Activated CD4-positive, alpha-beta memory T cell treated with anti-CD3 and anti-CD28 coated beads for 36 hours (primary cell): ENCODE measurements at places on chromosomes 6 and 20.

DNA sequence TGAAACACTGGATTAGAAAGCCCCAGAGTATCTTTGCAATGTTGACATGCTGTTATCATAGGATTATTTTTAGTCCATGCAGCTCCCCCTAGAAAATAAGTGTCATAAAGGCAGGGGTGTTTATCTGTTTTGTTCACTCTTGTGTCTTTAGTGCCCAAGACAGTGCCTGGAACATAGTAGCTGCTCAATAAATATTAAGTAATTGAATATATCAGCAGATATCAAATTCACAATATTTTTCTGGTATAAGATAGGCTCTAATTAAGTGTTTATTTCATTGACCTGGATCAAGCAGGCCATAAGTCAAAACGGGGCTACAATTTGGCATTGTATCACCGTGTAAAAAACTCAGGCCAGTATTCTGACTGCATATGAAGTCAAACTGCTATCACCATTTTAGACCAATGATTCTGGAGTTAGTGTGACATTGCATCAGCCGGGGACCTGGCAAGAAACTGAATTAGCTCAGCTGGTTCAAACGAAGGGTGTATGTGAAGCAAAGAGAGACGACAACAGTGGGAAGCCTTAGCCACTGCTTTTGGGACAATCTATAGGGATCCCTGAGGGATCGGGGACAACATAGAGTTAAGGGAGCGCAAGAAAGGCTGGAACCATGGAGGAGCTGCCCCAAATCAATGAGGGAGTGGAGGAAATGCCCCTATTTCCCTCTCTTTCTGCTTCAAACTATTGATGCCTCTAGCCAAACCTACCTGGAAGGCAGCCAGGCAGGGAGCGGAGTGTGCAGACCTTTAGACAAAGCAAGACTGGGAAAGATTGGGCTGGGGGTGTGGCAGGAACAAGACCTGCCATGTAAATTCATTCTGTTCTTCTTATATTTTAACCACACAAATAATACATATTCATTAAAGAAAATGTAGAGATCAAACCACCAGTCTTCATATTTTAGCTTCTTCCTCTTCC is 112.2 kb downstream of the PLEKHG1 start:
- DNase-seq = no peak

- DNase-seq = no peak
Observed at GRCh38 chr6:136751991-136752390, 40.3 kb downstream of the MAP3K5 start.

- peak; percentile 61 for DNase-seq
Observed at GRCh38 chr20:51402201-51402600, 140.3 kb downstream of the NFATC2 start.

- no peak for DNase-seq
Observed at GRCh38 chr20:22575087-22575721, 9.2 kb downstream of the FOXA2 start.

- peak; percentile 48 for DNase-seq
Observed at GRCh38 chr6:158068893-158069799, 87.5 kb downstream of the SYNJ2 start.

DNA sequence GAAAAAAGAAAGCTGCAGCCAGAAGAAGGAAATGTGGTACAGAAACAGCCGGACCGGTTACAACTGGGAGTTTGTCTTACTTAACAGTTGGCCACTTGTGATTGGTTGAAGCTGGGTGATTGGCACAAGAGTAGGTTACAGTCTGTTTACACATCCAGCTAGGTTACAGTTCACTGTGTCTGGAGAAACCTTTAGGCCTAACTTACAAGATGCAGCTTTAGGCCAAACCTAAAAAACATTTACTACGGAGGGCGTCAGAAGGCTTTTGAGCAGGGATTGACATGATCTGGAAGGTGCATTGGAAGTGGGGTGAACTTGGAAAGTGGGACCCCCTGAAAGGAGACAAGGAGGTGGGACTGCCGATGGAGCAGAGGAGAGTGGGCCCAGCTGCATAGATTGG is 122.3 kb downstream of the BANF2 start:
- no peak for DNase-seq

DNA sequence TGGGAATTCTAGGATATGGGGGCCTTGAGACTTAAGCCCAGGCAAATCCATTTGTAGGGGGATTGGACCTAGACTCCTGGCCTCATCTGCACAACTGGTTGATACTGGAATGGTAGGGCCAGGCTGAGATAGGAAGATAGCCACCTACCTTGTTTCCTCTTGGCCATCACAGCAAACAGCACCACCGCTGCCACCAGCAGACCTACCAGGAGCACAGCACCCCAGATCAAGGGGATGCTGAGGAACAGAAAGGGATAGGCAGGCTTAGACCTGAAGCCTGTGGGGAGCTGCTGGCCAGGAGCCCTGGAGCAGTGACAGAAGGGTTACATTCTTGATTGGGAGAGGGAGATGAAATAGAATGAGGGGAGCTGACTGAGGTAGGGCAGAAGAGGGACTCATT is 3.5 kb downstream of the TREML1 start:
- no peak for DNase-seq

DNA sequence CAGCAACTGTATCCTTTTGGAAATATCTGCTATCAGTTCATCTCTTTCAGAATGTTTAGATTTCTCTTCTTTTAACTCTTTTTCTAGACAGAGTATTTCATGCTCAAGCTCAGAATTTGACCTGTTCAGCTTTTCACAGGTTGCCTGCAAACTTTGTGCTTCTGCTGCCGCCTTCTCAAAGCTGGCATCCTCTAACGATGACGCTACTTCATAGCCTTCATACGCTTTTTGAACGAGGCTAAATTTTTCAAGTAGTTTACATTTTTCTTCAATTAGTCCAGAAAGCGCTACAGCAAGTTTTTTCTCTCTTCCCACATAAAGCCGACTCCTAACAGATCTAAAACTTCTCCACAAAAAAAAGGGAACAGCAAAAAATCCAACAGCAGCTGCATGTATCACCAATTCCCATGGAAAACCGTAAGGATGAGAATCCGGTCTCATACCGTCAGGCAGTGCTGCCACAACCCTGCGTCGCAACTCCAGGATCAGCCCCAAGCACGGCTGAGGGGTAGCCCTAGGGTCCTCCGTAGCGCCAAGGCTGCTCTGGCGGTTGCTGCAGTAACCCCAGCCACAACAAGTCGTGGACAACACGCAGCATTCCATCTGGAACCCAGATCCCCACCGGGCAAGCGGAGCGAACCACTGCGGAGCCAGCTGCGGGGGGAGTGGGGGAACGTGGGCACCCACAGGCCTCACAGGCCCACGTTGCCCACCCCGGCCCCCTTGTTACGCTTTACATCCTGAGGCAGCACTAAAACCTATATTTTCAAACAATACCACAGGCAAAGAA is 30.6 kb downstream of the DACT2 start:
- no peak for DNase-seq

DNA sequence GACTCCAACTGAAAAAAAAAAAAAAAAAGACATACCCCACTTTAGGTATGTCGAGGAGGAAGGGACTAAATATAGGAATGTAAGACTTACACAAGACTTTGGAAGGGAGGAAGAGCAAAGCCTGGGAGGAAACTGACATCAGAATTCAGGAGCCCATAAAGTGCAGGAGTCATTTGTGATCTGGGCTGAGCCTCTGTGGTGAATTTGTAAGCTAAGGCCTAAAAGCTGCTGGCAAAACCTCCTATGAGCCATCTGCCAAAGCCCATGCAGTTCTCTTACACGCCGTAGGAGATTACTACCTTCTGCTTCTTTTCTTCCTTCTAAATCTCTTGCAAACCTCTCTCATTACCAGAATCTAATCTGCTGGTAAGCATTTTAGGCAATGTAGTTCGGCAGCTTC is 52.0 kb upstream of the THEMIS start:
- no peak for DNase-seq

GRCh38 chr6:6676910-6677441 is 88.5 kb downstream of the LY86 start:
- peak; percentile 88 for DNase-seq

GRCh38 chr20:59020938-59021551 is 1.8 kb downstream of the TUBB1 start:
- DNase-seq = peak; percentile 6

GRCh38 chr20:35307666-35308653 is 15.7 kb upstream of the FAM83C start:
- DNase-seq = no peak

DNA sequence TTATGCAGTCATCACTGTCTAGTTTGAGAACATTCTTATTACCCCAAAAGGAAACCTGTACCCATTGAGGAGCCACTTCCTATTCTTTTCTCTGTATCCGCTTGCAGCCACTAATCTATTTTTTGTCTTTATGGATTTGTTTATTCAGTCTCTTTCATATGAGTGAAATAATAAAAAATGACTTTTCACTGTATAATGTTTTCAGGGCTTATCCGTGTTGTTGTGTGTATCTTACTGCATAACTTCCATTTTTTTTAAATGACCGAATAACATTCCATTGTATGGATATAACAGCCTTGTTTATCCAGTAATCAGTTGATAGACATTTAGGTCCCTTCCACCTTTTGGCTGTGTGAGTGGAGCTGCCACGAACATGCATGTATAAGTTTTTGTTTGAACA is 86.6 kb downstream of the ZFAND3 start:
- DNase-seq = no peak

GRCh38 chr20:22691369-22692118 is 107.2 kb upstream of the FOXA2 start:
- DNase-seq = peak; percentile 61

DNA sequence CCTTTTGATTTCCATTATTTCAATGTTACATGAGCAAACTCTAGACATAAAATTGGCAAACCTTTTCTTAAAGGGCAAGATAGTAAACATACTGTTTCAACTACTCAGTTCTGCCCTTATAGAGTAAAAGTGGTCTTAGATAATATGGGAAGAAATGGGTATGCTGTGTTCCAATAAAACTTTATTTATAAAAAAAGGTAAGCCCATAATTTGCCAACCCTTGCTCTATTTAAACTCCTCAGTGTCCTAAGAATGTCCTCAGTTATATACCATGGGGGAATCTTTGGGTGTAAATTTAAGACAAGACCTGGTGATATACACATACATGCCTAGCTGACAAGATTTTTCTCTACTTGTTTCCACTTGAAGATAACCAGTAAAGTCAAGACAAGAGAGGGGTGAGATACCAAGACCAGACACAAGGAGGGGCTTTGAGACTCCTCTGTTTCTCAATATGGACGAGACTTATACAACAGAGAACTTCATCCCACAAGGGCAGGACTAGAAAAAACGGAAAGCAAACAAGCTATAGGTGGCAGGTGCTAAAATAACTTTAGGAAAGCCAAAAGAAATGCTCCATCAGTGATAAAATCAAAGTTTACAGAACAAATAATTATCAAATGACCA is 10.5 kb downstream of the SNX3 start:
- DNase-seq = no peak

DNA sequence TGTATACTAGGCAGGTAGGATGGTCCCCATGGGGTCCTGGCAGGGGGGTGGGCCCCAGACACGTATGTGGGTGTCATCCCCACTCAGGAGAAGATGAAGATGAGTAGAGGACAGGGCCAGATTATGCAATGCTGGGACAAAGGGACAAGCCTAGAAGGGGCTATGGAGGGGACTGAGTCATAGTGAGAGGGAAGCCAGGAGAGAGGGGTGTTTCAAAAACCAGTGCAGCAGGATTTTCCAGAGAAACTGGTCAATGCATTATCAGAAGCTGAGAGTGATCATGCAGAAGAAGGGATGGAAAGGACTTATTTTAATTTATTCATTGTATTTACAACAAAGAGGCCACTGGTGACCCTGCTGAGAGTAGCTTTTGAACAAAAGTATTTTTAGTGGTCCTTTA is 74.0 kb downstream of the PPP1R3G start:
- no peak for DNase-seq
